Renal pelvis (tissue), 12 donors: ENCODE measurements at places on chromosomes 3 and 15. TPM values are rescaled to one million over a fixed set of nuclear protein-coding genes. Genes with fewer than 3 reads are reported as not detected.

The KAT2B gene
- 23.1 TPM for polyA plus RNA-seq

The GP9 gene
- 2.2 TPM for polyA plus RNA-seq

The RBMS3 gene
- 10.2 TPM for polyA plus RNA-seq

- no peak for DNase-seq
Observed at GRCh38 chr3:166307756-166308350, 470.6 kb upstream of the BCHE start.

DNA sequence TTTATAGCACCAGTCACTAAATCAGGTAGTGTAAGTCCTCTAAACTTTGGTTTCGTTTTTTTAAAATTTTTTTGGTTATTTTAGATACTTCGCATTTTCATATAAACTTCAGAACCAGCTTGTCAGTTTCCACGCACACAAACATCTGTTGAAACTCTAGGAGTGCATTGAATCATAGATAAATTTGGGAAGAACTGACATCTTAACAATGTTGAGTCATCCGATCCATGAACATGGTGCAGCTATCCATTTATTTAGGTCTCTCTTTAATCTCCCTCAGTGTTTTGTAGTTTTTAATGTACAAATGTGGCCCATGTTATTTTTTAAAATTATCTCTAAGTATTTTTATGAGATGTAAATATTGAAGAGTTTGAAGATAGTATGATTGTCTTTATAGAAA, 17.7 kb downstream of the TICRR start:
- DNase-seq, result no peak

DNA sequence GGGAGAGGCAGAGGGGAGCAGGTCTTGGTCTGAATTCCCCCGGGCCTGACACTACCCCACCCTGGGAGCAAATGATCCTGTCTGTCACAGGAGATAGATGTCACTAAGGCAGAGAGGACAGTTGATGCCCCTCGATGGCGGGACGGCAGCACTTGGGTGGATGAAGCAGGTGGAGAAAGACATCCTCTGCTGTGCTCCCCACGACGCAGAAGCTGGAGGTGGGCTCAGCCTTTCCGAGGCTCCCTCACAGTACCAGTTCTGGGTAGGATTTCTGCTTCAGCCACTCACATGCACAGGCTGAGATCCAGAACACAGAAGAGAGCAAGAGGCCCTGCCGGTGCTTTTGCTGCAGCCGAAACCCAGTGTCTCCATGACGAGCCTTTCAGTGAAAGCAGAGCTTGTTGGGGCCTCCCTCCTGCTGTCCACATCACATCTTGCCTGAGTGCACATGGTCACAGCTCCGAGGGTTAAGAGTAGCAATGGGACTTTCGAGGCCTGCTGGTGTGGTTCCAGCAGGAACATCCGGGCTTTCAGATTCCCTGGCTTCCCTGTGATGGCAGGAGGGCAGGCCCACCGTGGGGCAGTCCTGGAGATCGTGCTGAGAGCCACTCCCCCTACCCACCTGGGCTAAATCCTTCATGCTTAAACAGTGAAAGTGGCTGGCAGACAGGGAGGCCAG, 107.3 kb upstream of the PRR20G start:
- no peak for DNase-seq

DNA sequence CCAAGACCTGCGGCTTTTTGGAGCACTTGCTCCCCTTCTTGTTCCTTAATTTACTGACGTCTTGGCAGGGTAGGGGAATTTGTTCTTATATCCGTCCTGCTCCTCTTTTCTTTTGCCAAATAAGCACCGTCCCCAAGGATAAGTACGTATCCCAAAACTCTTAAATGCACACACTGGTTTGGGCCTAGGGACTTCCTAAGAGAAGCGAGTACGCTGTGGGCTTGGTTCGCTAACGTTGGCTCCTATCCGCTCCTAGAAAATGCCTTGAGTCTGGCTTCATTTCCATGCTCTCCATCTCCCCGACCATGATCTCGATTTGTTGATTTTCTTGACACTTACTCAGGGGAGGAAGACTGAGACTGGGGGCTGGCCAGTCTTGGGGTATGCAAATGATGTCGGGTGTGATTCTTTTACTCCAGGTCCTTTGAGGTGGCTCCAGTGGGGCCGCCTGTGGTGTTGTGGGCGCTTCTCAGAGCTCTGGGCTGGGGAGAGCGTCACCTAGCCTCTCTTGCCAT, 1.3 kb downstream of the MYRIP start:
- DNase-seq, result no peak

GRCh38 chr15:47673232-47673761, 44.0 kb upstream of the SEMA6D start:
- no peak for DNase-seq

DNA sequence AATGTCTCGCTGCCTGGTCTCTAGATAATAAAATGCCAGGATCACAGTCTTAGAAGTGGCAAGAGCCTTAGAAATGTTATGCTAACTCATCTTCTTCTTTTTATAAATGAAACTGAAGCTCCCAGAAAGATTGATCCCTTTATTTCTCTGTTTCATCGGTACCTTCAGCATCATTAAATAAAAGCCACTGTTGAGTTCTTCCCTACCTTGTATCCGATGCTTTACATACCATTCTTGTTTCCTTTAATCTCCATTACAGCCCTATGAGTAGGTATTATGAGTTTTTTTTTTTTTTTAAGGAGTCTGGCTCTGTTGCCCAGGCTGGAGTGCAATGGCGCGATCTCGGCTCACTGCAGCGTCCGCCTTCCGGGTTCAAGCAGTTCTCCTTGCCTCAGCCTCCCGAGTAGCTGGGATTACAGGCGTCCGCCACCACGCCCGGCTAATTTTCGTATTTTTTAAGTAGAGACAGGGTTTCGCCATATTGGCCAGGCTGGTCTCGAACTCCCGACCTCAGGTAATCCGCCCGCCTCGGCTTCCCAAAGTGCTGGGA, 815 bp upstream of the ABCC5 start:
- no peak for DNase-seq
